Ureter (tissue), 1 donor: ENCODE measurements at places on chromosomes 12 and 14.

- DNase-seq: peak; percentile 63
Measured at GRCh38 chr12:153080-153746, 60.7 kb downstream of the SLC6A12 start.

DNA sequence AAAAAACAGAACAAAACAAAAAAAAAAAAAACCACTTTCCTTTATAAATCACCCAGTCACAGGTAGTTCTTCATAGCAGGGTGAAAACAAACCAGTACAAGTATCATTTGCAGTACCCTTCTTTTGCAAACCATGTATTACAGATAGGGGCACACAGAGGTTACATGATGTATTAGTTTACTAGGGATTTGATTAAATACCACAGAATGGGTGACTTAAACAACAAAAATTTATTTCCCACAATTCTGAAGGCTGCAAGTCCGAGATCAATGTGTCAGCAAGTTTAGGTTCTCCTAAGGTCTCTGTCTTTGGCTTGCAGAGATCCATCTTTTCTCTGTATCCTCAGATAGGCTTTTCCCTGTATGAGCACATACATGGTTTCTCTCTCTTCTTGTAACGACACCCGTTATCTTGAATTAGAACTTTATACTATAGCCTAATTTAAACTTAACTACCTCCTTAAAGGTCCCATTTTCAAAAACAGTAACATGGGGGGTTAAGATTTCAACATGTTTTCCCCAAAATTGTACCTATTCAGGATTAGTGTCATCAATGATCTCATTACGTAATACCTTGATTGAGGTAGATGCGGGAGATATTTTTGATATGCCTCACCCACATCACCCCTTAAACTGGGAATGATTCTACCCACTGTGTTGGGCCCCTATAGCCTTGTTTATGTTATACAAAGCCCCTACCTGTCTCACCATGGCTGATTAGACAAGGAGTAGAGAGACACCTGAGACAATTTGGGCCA is 3.5 kb upstream of the CEP128 start:
- DNase-seq: no peak

- DNase-seq: no peak
Measured at GRCh38 chr14:102246071-102246470, 58.9 kb downstream of the MOK start.

DNA sequence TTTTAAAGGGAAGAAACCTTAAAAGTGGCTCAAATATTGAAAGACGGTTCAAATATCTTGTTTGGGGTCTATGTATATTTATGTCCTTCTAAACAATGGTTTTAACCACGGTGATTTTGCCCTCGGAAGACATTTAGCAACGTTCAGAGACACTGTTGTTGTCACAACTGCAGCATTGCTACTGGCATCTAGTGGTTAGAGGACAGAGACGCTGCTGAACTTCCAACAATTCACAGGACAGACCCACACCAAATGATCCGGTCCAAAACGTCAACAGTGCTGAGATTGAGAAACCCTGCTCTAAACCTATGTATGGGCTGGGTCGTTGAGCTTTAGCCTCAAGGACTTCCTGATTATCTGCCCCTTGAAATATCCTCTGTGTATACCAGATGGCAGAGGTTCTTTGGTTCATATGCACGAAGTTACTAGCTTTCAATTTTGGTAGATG is 1.7 kb downstream of the ANGEL1 start:
- DNase-seq: no peak

DNA sequence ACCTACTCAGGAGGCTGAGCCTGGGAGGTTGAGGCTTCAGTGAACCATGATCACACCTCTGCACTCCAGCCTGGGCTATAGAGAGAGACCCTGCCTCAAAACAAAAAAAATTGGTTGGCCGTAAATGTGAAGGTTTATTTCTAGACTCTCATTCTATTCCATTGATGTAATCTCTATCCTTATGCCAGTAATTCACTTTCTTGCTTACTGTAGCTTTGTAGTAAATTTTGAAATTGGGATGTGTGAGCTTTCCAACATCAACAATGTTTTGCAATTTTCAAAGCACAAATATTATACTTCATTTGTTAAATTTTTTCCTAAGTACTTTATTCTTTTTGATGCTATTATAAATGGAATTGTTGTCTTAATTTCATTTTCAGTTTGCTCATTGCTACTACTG is 24.6 kb downstream of the LIN52 start:
- DNase-seq: no peak

DNA sequence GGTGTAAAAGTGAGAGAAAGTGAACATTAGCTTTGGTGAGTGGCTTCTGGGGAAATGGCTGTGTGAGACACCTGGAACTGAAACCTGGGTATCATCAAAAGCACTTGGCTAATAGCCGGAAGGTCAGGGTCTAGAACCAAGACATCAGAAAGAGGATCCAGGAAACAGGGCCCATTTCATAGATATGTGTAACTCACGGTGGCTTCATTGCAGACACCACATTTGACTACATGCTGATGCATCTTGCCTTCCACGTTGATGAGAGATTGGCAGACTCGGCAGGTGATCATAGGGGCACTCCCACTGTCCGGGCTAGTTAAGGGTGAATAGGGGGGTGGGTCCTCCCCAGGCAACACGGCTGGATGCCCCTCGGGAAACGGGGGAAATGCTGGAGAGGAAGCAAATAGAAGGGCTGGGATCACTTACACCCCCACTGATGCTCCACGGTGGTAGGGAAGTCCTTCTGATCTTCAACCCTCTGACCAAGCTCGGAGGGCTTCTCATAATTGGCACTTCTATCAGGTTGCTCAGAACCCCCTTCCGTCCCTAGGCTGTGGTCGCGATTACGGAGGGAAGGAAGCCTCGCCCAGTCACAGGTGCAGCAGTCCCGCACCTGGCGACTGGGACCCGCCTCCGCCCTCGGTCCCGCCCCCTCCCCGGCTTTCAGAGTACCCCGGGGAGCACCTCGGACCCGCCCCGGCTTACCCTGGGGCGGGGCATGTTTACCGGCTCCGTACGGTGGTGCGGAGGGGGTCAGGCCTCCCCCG is 593 bp downstream of the PIP4P1 start:
- DNase-seq: peak; percentile 62

GRCh38 chr14:87186737-87187136 is 806.2 kb downstream of the GALC start:
- DNase-seq: no peak

DNA sequence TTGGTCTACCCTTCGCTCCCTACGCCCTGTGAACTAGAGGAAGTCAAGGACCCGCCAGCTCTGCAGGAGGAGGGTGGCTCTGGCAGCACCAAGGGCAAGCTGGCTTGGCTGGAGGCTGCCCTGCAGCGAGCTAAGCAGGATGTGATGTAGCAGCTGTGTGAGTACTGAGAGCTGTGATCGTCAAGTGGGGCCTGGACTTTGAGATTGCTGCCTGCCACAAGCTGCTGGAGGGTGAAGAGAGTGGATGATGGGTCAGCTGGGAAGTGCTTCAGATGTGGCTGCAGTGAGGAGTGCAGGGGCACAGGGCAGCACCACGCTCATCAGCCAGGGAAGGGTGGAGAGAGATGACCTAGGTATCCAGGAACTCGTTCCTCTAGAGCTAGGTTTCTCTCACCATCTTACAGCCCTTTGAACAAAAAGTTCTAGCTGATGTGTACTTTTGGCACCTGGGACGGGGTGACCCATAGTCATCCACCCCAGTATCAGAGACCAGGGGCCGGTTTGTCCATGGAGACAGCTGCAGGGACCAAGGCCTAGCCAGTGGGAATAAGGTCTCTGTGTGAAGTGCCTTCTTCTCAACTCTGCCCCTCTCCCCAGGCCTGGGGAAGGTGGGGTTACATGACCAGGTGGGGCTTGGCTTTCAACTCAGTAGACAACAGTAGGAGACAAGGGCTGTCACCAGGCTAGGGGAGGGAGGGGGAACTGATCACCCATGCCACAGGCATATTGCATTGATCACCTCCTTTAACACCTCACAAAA is 3.2 kb downstream of the KRT86 start:
- DNase-seq: peak; percentile 41

- DNase-seq: no peak
Measured at GRCh38 chr12:57625261-57626032, 7.6 kb downstream of the B4GALNT1 start.

DNA sequence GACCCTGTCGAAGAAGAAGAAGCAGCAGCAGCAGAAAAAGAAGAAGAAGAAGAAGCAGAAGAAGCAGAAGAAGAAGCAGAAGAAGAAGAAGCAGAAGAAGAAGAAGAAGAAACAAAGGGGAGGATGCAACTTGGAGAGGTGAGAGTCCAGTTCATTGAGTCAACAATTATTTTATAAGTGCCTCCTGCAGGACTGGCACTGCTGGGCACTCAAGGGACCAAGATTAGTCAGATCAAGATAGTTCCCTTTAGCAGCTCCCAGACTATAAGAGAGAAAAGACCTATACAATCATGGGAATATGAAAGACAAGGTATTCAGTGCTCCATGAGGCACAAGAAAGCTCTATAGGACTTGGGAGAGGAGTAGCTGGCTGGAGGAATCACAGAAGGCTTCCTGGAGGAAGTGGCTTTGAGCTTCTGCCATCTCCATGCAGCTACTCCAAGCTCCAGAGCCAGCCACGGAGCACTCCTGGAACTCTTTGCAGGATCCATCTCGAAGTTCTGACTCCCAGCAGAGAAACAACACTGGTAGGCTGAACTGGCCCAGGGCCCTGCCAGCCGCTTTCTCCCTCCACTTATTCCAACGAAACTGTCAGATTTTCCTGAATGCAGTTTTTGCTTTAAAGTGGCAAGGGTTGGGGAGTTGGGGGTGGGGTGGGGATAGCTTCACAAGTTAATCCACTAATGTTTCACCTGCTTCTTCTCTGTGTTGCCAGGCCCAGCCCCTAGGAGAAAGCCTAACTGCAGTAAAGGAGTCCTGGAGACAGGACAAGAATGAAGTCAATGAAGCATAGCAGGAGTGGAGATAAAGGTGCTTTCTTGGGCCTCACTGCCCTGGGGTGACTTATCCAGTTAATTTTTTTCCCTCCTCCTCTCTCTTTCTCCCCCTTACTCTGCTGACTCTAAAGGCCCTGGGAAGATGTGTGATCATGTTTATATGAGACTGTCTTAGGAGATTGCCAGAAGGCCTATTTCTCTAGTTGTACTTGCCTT is 140.1 kb upstream of the PARP11 start:
- no peak for DNase-seq

- DNase-seq: no peak
Measured at GRCh38 chr14:68363843-68364767, 428.8 kb downstream of the ZFP36L1 start.

DNA sequence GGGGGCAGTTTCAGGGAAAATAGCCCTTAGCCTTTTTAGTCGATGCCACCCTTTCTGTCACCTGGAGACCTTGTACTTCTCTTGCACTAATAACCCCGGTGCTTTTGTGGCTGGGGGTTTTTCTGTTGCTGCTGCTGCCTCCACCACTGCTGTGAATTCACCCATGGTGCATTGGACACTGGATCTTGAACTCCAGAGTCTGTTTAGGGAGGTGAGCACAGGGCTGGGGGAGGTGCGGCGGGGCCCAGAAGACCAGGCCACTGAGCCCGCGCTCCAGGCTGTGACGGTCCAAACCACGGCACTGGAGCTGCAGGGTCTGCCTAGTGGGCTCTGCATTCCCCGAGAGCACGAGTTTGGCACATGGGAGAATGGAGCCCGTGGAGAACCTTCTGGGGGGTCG is 100.6 kb downstream of the NINJ2 start:
- no peak for DNase-seq

DNA sequence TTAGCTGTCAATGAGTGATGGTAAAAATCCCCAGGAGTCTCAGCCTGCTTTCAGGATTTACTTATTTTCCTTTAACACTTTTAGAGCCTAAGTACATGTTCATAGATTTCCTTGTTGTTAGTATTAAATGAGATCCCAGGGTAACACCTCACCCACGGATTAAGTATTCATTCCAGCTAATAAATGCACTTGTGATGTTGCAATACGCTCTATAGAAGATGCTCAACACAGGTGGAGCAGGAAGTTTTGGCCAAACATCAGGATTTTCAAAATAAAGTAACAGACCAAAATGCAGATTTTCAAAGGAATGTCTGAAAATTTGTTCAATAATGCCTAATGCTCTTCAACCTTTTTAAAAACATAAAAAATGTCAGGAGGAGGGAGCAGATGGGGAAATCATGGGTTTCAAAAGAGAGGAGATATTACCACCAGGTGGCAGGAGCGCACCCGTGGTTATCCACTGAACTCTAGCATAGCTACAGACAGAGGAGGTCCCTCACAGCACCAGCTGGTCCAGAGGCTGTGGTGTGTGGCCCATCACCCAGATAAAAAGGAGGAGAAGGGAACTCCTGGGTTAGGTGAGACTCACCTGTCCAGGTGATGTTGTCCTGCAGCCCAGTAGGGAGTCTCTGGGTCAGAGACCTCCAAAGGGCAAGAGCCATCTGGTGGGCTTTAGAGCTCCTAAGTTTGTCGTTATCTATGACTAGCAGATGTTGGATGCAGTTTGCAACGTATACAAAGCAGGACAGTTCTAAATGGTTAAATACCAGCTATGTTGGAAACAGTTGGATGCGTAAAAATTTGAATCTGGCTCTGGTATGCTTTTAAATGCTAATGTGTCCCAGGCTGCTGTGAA is 1158.4 kb upstream of the TMEM132C start:
- peak; percentile 56 for DNase-seq

DNA sequence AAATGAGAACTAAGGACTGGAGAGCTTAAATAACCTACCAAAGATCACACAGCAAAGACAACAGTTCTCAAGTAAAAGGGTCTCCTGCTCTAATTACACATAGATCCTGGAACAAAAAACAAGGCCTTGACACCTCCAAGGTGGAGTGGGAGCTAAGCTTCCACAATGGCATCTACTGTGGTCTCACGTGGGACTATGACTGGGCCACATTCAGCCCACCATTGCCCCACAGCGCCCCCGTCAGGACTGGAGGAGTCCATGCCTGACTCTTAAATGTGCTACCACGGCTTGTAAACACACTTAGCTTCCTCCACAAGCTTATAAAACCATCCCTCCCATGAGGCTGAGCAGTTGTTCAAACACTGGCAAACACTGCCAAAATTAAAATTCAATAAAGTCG is 88.5 kb downstream of the GCH1 start:
- no peak for DNase-seq

- DNase-seq: no peak
Measured at GRCh38 chr12:102659200-102659911, 179.0 kb upstream of the IGF1 start.

DNA sequence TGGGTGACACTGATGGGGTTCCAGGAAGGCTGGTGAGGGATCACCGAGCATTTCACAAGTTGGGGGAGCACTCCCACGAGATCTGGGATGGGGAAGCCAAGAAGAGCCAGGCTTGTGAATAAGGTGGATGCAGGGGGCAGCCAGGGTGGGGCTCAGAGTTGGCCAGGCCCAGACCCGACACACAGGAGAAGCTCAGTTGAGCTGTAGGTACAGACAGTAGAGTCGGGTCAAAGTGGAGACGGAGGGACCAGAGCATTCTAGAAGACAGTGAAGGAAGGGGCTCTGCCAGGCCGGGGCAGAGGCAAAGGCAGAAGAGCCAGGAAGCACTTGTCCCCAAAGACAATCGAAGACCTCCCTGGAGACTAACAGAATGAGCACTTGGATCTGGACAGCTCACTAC is 70.9 kb upstream of the BCL11B start:
- no peak for DNase-seq

GRCh38 chr14:80955416-80955941 is at the start of gene TSHR:
Gene TSHR (plus strand): TSS chr14:80955621. CDS start chr14:80955681, 60 bp downstream.
- no peak for DNase-seq

GRCh38 chr14:76053572-76054355 is 68.2 kb downstream of the IFT43 start:
- no peak for DNase-seq
